ENCODE measurements at places on chromosomes 7 and 10.

DNA sequence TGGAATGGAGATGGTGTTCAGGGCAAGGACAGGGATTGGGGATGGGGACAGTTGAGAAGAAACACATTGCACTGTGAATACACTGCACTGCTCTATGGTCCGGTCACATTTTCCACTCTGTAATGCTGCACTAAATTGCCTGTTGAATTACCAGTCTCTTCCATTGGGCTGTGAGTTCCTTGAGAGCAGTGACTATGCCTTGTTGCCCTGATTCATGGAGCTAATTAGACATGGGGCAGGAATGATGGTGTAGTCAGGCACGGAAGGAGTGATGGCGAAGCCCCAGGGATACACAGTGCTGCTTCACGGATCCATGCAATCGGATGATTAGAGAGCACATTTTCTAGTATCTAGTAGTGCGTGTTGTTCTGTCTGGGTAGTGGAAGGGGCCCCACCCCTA, 25.4 kb upstream of the GPAM start:
- no peak for DNase-seq

GRCh38 chr10:79046741-79047583, 21.8 kb upstream of the ZMIZ1 start:
- peak; percentile 64 for DNase-seq

- no peak for DNase-seq
Measured at GRCh38 chr10:128237710-128238109, 111.5 kb upstream of the MKI67 start.

GRCh38 chr10:4707221-4707620, 118.8 kb upstream of the AKR1E2 start:
- DNase-seq, result no peak

- DNase-seq, result no peak
Measured at GRCh38 chr10:111108441-111108840, 31.6 kb downstream of the ADRA2A start.

DNA sequence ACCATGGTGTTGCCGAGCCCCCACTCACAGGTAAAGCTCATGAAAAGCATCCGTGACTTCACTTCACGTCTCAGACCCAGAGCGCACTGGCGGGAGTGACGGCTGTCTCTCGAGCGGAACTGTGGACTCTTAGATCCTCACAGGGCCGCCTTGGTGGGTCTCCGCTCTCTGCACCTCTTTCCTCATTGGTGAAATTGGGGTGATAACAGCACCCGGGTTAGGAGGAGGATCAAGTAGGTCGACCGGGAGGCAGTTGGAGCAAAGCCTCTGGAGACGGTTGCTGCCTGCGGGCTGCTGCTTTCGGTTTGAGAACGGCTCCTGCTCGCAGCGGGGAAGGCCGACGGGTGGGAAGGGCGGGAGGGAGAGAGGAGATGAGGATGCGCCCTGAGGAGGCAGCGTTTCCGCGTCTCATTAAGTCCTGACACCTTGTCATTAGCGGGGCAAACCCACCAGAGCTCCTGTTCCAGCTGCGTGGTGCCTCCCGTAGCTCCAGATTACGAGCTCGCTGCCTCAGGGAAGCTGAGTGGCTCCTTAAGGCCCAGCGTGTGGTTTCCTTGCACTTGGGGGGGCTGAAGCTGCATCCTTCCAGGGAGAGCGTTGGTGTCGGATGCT, 51.9 kb upstream of the CFAP46 start:
- DNase-seq, result no peak

- no peak for DNase-seq
Measured at GRCh38 chr10:128994598-128995143, 472.4 kb upstream of the MGMT start.

- no peak for DNase-seq
Measured at GRCh38 chr10:60615541-60615940, 162.7 kb upstream of the CDK1 start.

- DNase-seq, result no peak
Measured at GRCh38 chr7:100865938-100866728, 1.1 kb upstream of the TRIP6 start.

- DNase-seq, result no peak
Measured at GRCh38 chr7:4730971-4731370, 44.5 kb upstream of the AP5Z1 start.

DNA sequence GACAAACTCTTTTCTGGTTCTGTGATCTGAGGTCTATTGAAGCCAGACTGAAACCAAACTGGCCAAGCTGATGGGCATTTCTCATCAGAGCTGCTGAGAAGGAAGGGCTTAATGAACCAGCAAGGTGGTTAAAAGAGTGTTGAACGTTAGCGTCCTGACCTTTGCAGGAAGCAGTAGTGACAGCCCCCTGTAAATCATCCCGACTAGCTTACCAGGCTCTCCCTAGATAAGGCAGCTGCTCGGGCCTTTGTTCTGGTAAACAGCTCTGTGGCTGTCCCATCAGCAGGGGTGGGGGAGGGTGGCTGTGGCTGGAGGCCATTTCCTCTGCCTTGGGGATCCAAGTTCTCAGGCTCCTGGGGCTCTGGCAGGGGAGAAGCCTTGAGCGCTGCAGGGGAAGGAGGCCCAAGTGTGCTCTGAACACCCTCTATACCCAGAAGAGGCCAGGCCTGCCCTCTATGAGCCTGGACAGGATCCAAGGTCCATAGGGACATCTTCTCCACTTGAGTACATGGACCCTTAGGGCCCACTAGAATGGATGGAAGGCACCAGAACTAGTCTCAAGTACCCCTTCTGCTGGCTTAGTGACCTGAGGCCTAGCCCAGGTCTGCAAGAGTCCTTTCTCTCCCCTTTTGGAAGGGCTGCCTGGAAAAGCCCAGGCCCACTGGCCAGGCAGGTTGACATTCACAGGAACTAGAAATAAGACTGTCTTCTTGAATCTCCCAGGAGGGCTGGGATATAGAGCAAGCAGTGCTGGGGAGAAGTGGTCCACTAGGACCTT, 134.6 kb downstream of the ARHGAP22 start:
- no peak for DNase-seq

- DNase-seq, result no peak
Measured at GRCh38 chr7:32289651-32290414, 200.3 kb downstream of the LSM5 start.

DNA sequence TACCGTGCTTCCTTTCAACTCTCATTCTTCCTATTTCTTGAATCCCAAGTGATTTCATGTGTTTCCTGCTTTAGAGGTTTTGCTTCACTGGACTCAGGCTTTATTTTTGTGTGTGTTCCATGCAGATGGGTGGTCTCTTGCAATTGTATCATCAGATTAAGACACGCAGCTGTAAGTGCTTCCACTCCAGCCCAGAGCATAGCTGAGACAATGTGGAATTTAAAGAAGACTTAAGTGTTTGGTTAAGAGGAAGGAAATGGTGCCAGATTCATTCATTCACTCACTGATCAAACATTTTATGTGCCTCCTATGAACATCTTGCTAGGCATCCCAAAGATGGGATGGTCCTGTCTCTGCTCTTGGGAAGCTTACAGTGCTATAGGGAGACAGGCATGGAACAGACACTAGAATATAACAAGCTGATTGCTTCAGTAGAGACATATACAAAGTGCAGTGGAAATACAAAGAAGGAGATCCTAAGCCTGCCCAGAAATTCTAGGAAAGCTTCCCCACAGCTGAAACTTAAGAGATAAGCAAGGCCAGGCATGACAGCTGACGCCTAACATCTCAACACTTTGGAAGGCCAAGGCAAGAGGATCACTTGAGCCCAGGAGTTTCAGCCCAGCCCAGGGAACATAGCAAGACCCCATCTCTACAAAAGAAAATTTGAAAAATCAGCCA, 46.1 kb upstream of the LRRC17 start:
- no peak for DNase-seq

DNA sequence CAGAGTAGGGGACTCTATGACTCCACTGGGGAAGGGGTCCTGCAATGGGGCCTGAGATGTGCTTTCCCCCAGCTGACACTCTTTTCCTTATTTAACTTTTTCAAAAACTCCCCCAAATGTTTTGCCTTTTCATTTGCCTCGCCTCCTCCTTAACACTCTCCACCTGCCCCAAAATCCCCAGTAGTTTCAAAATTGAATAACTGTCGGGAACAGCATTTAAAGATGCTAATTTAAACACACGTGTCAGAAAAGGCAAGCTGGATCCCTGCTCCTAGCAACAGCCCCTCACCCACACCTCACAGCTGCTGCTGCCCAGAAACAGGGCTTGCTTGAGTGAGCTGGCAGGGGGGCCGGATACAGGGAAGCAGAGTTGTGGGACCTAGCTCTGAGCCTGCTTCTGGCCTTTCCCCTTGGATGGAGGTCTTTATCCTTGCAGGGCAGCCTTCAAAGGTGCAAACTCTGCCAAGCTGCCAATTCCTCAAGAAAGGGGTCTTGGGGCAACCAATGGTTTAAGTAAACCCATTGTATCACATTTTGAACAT, 115.3 kb downstream of the KCNMA1 start:
- DNase-seq, result no peak

- peak; percentile 39 for DNase-seq
Measured at GRCh38 chr7:139095194-139095659, 14.3 kb downstream of the ZC3HAV1 start.

DNA sequence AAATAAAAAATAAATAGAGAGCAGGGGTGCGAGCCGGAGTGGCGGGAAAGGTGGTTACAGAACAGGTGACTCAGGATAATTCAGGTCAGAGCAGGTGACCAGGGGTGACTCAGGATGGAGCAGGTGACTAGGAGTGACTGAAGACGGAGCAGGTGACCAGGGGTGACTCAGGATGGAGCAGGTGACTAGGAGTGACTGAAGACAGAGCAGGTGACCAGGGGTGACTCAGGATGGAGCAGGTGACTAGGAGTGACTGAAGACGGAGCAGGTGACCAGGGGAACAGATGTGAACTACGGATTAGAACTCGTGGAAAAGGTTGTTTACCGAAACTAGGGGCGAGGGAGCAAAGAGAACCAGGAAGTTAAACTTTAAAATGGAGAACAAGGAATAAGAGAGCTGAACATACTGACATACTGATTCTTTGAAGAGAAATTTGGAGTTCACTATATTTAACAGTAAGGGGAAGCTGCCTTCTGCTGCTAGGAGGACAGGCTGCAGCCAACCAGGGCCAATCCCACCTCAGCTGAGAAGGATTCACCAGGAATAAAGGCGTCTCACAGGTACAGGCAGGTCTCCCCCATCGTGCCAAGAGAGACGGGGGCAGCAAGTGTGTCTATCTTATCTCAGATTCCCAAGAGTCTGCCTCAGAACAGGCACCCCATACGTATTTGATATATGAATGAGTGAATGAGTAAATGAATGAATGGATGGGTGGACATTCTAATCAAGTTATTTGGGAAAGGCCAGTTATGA, 101.3 kb downstream of the CPXM2 start:
- no peak for DNase-seq

DNA sequence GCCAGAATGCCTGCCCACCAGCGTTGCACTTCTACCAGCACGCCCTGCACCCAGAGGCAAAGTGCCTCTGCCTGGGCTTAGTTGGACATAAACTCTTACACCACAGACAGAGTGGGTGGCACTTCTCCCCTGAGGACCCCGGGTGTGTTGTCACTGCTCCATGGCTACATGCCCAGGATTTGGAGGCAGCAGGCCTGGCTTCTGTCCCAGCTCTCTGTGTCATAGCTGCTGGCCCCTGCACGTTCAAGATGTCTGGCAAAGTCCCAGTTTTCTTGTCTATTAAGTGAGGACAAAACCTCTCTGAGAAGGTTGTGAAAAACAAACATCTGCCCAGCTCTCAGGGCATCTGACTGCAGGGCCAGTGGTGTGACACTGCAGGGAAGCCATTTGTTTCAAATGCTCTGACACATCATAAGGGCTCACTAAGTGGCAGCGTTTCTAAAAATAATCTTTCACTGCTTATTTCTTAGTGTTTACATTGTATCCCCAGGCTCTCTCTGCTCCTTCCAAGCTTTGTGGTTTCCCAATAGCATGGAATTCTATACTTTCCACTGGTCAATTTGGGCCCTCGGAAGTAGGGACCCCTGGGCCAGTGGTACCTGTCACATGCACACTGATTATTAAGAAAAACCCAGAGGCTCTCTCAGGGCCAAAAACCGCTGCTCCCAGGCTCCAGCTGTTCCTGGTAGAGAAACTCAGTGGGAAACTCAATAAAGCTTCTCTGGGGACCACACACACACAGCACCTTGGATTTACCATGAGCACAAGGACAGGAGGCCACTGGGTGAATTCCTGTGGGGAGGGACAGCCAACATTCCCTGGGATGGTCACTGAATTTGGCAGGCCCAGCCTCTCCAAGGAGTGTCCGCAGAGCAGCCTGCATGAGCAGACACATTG, 86.2 kb upstream of the ANLN start:
- peak; percentile 50 for DNase-seq

GRCh38 chr10:60853107-60853506, 74.8 kb downstream of the CDK1 start:
- no peak for DNase-seq

- no peak for DNase-seq
Measured at GRCh38 chr7:155202106-155202871, 95.4 kb upstream of the INSIG1 start.

GRCh38 chr7:143492799-143493739, 15.4 kb downstream of the TAS2R41 start:
- DNase-seq, result no peak

DNA sequence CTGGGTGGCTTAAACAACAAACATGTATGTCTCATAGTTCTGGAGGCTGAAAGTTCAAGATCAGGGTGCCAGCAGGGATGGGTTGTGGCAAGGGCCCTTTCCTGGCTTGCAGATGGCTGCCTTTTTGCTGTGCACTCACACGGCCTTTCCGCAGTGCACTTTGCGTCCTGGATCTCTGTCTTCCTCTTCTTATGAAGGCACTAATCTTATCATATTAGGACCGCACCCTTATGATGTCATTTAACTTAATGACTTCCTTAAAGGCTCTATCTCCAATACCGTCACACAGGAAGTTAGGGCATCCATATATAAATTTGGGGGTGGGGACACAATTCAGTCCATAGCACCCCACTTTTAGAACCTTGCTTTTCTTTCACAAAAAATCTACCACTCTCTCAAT, 255.2 kb downstream of the SNX13 start:
- no peak for DNase-seq

DNA sequence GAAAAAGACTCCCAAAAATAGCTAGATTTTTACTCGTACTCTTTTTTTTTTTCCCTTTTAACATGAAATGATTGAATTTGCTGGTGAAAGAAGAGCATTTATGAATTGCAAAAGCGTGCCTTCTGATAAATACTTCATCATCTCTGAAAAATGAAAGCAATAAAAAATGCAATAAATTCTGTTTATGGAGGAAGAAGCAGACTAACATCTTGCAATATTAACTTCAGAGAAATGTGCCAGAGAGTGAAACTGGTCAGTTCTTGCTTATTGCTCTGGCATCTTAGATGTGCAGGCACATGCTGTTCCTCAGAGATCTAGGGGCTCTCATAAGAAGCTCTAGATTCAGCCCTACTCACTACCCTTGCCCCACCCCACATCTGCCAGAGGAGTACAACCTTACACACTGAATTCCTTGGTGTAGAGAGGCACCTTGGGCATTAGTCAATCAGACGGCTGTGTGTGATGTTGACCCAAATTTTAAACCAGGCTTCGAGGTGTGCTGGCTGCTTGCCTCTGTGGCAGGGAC, 891.1 kb upstream of the GHITM start:
- no peak for DNase-seq

- peak; percentile 37 for DNase-seq
Measured at GRCh38 chr7:49580761-49581160, 192.7 kb upstream of the VWC2 start.

- DNase-seq, result no peak
Measured at GRCh38 chr7:150954201-150954985, 23.7 kb downstream of the KCNH2 start.

- no peak for DNase-seq
Measured at GRCh38 chr7:51038573-51038972, 255.9 kb upstream of the GRB10 start.

- DNase-seq, result no peak
Measured at GRCh38 chr7:29424984-29425309, 138.7 kb upstream of the PRR15 start.

Data from inflammatory macrophage treated with lipopolysaccharide for 1 hour (primary cell).